ENCODE measurements at places on chromosomes 11 and 22. TPM values are rescaled to one million over a fixed set of nuclear protein-coding genes. Genes with fewer than 3 reads are reported as not detected.

The SIDT2 gene
- 23.5 TPM for total RNA-seq

- no peak overlapping the region for H3K4me3 ChIP-seq
- H3K4me1 ChIP-seq = peaks cover 6% of the 10 kb centered on the region
- no peak overlapping the region for H3K27ac ChIP-seq
- H3K36me3 ChIP-seq = no peaks in the 10 kb centered on the region
These were observed 84.2 kb upstream of the GALNT18 start for GRCh38 chr11:11706028-11706427.

GRCh38 chr22:17110791-17111550 is 10.2 kb downstream of the TMEM121B start:
- H3K27me3 ChIP-seq = no peaks in the 10 kb centered on the region
- H3K4me3 ChIP-seq = no peak overlapping the region
- no peak overlapping the region for H3K27ac ChIP-seq

The DDTL gene
- 1.5 TPM for total RNA-seq

GRCh38 chr11:28318871-28319270 is 210.7 kb downstream of the METTL15 start:
- no peaks in the 10 kb centered on the region for H3K4me1 ChIP-seq
- no peak overlapping the region for H3K27ac ChIP-seq
- no peak for DNase-seq
- H3K36me3 ChIP-seq = peaks cover 19% of the 10 kb centered on the region
- no peak overlapping the region for H3K4me3 ChIP-seq
- H3K27me3 ChIP-seq = no peaks in the 10 kb centered on the region

The OR6Q1 gene
- total RNA-seq = not detected

GRCh38 chr11:75615751-75616150 is 53.1 kb downstream of the MAP6 start:
- no peaks in the 10 kb centered on the region for H3K36me3 ChIP-seq
- peaks cover 6% of the 10 kb centered on the region for H3K4me1 ChIP-seq
- H3K4me3 ChIP-seq = no peak overlapping the region

The TMEM45B gene
- total RNA-seq = not detected

DNA sequence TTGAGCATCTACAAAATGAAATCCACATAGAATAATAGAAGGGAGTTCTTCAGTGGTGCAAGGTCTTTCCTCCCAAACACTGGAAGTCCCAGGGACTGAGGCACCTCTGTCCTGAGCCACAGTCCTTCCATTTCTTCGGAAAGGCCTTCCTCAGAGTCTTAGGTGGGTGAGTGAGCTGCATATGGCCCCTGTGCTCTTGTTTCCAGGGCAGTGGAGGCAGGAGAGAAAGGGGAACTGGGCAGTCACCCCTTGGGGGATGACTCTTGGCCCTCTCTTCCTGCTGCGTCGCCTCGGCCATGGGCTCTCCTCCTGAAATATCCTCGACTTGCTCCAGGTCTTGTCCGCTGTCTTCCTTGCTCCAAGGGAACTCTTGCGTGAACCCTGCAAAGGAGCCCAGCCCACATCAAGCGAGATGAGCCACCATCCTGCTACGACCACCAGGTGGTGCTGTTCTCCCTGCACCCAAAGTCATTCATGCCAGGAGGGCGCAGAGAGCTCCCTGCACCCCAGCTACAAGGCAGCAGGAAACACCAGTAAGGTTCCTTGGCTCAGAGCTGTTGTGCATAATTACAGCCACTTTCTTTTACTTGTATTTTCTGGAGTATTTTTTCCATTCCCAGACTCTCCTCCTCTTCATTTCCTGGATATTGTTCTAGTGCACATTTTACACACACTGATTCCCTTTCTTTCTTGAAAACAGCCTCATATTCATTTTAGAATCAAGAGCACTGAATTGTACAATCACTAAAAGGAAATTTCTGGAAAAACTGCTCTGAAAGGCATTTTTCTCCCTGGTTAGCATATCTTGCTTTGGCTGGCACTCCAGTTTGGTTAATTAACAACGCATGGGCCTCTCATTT is 397.8 kb downstream of the OPCML start:
- H3K4me1 ChIP-seq = peaks cover 13% of the 10 kb centered on the region
- peaks cover 16% of the 10 kb centered on the region for H3K27me3 ChIP-seq
- H3K4me3 ChIP-seq = no peak overlapping the region

DNA sequence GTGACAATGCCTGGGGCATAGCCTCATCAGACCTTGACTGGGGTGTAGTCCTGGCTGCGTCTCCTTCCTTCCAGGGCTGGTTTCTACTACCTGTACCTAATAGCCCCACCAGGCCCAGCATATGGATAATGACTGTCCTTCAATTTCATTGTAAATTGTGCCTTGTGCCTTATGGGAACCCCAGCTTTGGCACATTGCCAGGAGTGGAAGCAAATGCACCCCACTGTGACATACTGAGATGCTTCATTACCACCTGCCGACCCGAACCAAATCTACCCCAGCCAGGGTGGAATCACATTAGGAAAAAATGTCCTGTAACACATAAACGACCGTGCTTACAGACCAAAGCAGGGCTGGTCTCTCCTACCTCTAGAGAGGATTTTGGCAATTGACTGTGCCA is 7.3 kb downstream of the TOP3B start:
- H3K4me1 ChIP-seq = no peaks in the 10 kb centered on the region
- H3K4me3 ChIP-seq = no peak overlapping the region
- DNase-seq = no peak
- H3K36me3 ChIP-seq = peaks cover 50% of the 10 kb centered on the region
- no peaks in the 10 kb centered on the region for H3K27me3 ChIP-seq

The C11orf68 gene
- 37.3 TPM for total RNA-seq

GRCh38 chr11:39374963-39375698 is 2084.3 kb downstream of the LRRC4C start:
- no peaks in the 10 kb centered on the region for H3K4me1 ChIP-seq
- no peaks in the 10 kb centered on the region for H3K27me3 ChIP-seq
- no peak overlapping the region for H3K4me3 ChIP-seq

The CHST1 gene
- 2.9 TPM for total RNA-seq

GRCh38 chr11:122861631-122862030 is 20.9 kb upstream of the JHY start:
- H3K4me1 ChIP-seq = no peaks in the 10 kb centered on the region
- H3K4me3 ChIP-seq = no peak overlapping the region
- no peak overlapping the region for H3K27ac ChIP-seq

DNA sequence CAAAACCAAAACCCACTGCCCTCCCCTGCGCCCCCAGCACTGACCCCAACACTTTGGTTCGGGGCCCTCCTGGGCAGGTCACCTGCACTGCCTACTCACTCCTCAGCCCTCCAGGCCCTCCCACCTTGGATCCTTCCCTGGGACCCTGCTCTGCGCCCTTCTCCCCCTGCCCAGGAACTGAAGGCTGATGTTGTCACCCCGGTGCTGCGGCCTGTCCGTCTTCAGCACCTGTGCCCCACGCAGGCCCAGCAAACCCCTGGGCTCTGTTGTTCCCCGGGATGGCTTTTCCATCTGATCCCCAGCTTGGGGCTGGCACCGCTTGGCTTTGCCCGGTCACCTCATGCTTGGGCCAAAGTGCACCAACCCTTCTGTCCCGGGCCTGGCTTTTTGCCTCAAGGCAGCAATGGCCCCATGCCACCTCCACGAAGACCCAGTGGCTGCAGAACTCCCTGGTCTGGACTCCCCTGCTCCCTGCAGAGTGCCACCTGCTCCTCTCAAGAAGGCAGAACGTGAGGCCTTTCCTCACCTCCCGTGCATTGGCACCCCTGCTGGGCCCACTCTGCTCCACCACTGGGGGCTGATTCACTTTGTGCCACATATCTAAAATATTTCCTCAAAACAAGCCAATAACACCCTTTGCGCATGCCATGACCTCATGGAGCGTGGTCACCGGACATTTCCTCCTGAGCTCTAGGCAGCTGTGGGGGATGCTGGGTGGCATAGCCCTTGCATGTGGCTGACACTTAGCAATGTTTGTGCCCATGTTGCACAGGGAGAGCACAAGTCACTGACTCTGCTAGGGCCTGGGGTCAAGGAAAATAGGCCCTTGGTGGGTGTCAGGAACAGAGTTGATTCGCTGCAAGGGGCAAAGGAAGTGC is 8.8 kb downstream of the PPM1F start:
- H3K27ac ChIP-seq = peak overlapping the region; percentile 98
- peaks cover 18% of the 10 kb centered on the region for H3K36me3 ChIP-seq
- no peak overlapping the region for H3K4me3 ChIP-seq
- H3K4me1 ChIP-seq = peaks cover 100% of the 10 kb centered on the region
- no peak for DNase-seq

DNA sequence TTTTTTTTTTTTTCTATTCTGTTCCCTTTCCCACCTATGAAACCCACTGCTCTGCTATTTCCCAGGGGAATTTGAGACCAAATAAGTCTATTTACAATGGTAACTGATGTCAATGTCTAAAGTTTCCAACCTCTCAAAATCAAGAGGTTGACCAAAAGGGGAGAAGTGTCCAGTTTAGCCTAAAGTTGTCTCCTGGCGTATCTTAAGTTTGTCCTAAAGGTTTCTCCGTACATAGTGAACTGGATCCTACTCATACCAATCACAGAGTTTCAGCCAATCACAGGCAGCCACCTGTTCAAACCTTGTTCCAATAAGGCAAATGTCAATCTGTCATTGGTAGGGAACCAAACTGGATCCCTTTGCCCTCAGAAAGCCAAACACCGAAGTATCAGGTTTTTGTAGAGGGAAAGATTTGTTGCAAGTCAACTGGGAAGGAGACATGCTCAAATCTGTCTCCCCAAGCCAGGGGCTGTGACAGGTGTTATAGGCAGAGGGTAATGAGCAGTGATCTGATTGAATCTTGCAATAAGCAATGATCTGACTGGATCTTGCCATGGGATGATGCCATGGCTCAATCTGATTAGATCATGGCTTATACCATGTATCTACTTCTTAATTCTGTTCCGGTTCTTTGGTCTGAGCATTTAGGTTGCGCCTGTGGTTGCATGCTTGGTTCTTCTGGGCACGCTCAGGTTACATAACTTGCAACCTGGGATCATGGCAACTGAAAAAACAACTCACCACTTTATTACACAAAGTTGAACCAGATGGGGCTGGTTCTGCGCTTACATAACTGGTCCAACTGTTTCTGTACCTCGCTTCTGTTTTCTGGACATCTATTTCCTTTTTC is 1.1 kb upstream of the VPS37C start:
- peak overlapping the region; percentile 98 for H3K27ac ChIP-seq
- no peak for DNase-seq
- H3K4me3 ChIP-seq = peak overlapping the region; percentile 92
- H3K36me3 ChIP-seq = no peaks in the 10 kb centered on the region
- peaks cover 40% of the 10 kb centered on the region for H3K4me1 ChIP-seq

GRCh38 chr22:43012390-43012789 is 2.6 kb downstream of the PACSIN2 start:
- H3K4me1 ChIP-seq = peaks cover 58% of the 10 kb centered on the region
- no peaks in the 10 kb centered on the region for H3K36me3 ChIP-seq
- no peaks in the 10 kb centered on the region for H3K27me3 ChIP-seq
- H3K27ac ChIP-seq = no peak overlapping the region
- no peak for DNase-seq

- no peaks in the 10 kb centered on the region for H3K36me3 ChIP-seq
- peaks cover 42% of the 10 kb centered on the region for H3K27me3 ChIP-seq
- H3K4me3 ChIP-seq = no peak overlapping the region
These were observed 73.7 kb upstream of the KIRREL3 start for GRCh38 chr11:127074151-127074761.

- peaks cover 60% of the 10 kb centered on the region for H3K4me1 ChIP-seq
- H3K36me3 ChIP-seq = no peaks in the 10 kb centered on the region
- H3K27me3 ChIP-seq = no peaks in the 10 kb centered on the region
These were observed 667 bp downstream of the DGCR6L start for GRCh38 chr22:20319041-20319744.

The TTC12 gene
- total RNA-seq = 5.5 TPM

DNA sequence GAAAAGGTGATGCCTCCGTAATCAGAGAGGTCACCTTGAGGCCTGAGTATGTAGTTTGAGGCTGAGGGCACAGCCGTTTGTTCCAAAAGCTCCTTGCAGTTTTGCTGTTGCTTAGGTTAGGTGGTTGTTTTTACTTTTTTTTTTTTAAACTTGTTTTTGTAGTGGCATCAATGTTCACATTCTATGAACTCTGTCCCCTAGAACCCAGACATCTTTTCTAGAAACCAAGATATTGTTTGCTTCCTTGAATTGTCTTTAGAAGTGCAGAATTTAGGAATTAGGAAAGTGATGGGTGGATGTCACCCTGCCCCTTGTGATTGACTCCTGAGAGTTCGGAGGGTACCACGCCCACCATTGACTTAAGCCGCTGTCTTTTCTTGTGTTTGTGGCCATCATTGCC is 35.7 kb upstream of the ETS1 start:
- H3K4me1 ChIP-seq = peaks cover 27% of the 10 kb centered on the region
- H3K36me3 ChIP-seq = no peaks in the 10 kb centered on the region
- DNase-seq = no peak
- H3K27ac ChIP-seq = peak overlapping the region; percentile 60

The GPHA2 gene
- not detected for total RNA-seq

DNA sequence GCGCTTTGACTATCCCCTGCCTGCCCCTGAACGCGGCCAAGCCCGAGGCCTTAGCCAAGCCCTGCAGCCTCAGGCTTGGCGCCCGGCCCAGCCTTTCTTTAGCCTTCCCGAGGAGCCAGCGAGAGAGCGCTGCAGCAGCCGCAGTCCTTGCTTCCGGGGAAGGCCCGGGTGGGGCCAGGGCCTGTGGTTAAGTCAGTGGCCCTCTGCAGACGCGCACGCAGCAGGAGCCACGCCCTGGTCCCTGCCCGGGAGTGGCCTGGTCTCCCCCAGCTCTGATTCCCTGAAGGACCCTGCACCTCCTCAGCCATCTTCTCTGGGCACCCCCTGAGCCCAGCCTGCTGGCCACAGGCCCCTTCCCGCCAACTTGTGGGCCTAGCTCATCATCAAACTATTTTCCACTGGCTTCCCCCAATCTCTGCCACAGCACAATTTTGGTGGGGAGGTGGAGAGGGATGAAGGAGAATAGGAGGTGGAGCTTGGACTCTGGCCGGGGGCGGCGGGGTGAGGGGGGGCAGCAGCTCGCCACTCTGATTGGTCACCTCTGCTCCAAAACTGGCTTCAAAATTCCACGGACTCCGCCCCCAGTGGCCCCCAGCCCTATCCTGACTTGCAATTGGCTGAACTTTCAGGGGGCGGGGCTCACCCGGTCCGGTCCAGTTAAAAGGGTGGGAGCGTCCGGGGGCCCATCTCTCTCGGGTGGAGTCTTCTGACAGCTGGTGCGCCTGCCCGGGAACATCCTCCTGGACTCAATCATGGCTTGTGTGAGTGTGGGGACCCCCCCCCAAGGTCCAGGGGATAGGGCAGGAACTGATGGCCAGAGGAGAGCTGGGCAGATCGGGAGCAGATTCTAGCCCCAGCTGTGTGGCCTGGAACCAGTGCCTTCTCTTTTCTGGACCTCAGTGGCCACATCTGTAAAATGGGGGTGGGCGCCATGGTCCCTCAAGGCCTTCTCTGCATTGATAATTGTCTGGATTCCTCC is at the start of gene LGALS1:
LGALS1 (plus strand) TSS at position 686 of the 979 bp plus-strand sequence; CDS start at position 753, 67 bp downstream.
- peak within 1 kb of the TSS; percentile 98 for H3K27ac ChIP-seq
- H3K4me3 ChIP-seq = peak within 1 kb of the TSS; percentile 78
- peak; percentile 98 for DNase-seq
- H3K4me1 ChIP-seq = peaks cover 70% of the 10 kb centered on the region

GRCh38 chr22:37095113-37095512 is 14.4 kb downstream of the TMPRSS6 start:
- peaks cover 83% of the 10 kb centered on the region for H3K27me3 ChIP-seq
- no peak for DNase-seq
- no peak overlapping the region for H3K27ac ChIP-seq

The PRSS23 gene
- 6.5 TPM for total RNA-seq

GRCh38 chr11:19509215-19509614 is 203.4 kb upstream of the NAV2 start:
- H3K4me1 ChIP-seq = peaks cover 13% of the 10 kb centered on the region
- H3K36me3 ChIP-seq = no peaks in the 10 kb centered on the region
- no peak overlapping the region for H3K4me3 ChIP-seq
- no peak overlapping the region for H3K27ac ChIP-seq

The SYTL2 gene
- 3.8 TPM for total RNA-seq

All from left ventricle myocardium inferior (tissue), 1 donor.